Dermis blood vessel endothelial cell (primary cell): ENCODE measurements at places on chromosomes 12 and 14. TPM values are rescaled to one million over a fixed set of nuclear protein-coding genes. Genes with fewer than 3 reads are reported as not detected.

PPP4R3A gene
- total RNA-seq = 83.2 and 104 TPM in 2 replicates

MYBPC1 gene
- total RNA-seq = not detected in 2 replicates

GRCh38 chr14:69901113-69901951 lies 22.1 kb downstream of the SMOC1 start:
- DNase-seq = peak; percentile 54

TSHR gene
- not detected in 2 replicates for total RNA-seq

OSGEP gene
- total RNA-seq = 30.7 and 86.3 TPM in 2 replicates

GRCh38 chr14:104881369-104881979 lies 16.4 kb downstream of the CEP170B start:
- no peak for DNase-seq

DNA sequence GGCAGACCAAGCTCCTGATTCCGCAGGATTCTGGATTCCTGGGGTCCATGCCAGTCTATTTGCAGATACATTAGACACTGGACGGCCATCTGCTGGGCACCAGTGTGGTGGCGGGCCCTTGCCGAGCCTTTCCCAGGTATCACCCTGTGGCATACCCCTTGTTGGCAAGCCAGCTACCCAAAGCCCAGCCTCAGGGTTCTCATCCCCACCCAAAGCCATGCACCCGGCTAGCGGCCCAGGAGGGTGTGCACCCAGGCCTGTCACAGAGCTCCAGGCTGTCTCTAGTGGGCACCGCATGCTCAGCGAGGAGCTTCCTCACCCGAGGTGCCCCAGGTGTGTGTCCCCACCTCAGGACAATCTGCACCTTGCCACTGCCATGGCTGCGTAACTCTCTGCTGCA lies 13.7 kb downstream of the MMAB start:
- no peak for DNase-seq

DNA sequence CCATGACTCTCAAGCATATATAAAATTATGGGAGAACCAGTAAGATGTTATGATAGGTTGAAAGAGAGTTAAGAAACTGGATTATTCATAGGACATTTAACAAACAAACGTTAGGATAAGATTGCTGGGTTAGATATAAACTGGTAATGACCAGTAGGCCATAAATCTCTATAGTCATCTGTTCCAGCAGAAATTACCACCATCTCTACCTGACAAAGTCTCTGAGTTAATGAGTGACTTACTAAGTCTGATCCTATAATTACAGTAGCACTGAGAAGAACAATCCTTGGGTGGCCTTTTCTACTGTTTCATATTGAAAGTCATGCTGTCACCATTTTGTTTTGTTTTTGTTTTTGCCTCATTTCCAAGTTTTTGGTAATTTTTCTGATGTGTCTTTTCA lies 136.9 kb upstream of the CNOT2 start:
- DNase-seq = no peak

GUCY2C gene
- total RNA-seq = not detected in 2 replicates

DNA sequence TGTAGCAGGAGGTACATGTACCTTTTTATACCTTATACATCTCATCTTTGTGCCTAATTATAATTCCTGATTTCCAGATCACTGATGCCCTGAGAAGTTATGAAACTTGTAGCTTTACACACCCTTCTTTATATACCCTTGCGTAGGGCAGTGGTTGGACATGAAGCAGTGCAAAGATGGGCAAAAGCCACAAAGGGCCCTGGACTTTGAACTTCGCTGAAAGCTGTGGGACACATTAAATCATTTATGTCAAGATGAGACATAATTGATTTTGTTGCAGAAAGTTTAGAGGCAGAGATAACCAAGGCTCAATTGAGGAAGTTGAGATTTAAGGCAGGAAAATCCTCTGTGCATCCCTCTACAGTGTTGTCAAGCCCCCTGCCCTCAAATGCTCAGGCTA lies 170.0 kb downstream of the SLC2A13 start:
- no peak for DNase-seq
